8988T (cell line): ENCODE measurements at places on chromosomes 2 and 18.

DNA sequence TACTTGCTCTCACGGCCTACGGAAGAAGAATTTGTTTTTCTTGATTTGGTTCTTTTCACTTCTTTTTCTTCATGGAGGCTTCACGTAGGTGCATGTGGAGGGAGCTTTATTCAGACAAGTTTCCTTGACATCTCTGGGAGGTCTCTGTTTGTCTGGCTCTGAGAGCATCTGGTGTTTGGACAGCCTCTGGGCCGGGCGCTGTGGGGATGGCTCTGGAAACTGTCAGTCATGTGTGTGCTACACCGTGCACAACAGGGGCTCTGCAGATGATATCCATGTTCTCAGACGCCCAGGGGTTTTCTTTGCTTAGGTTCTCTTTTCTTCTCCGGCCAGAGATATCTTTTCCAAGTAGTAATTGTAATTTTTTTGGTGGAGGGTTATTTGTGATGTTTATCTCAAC lies 130.7 kb downstream of the SH3RF3 start:
- DNase-seq = no peak

GRCh38 chr18:3225588-3225987 lies 5.8 kb upstream of the MYOM1 start:
- no peak for DNase-seq

DNA sequence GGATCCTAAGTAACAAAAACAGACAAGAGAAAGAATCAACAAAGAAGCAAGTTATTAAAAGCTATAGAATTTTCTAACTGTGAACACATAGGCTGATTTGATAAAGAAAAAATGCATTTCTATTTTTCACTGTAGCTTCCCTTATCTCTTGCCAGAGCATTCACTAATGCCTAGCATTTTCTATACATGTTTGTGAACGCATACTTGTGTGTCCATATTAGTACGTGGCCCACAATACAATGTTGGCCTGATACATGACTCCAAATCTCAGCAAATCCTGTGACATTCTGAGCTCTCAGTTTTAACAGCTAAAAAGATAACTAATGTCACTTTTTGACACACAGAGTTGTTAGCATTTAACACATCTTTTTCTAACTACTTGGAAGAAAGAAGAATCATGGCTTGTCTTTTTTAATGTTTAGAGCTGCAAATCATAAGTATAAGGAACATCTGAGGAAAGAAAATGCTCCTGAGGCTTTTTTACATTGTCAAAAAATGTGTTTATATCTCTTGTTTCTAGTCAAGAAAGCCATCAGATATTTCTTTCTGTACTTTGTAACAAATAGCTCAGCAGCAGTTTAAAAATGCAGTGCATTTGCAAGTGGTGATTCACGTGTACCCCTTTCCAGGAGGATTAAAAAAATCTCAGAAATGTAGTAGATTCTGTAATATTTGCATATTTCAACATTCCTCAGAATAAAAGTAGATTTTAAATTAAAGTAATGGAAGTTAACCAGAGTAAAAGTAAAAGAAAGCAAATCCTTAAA lies 1646.8 kb upstream of the TMEFF2 start:
- DNase-seq = no peak

- no peak for DNase-seq
These were observed 1599.2 kb upstream of the TMEFF2 start for GRCh38 chr2:193793914-193794313.

- no peak for DNase-seq
These were observed 6.5 kb upstream of the LGALSL start for GRCh38 chr2:64447317-64448040.

- DNase-seq = no peak
These were observed 86.8 kb upstream of the PXDN start for GRCh38 chr2:1830936-1831619.

DNA sequence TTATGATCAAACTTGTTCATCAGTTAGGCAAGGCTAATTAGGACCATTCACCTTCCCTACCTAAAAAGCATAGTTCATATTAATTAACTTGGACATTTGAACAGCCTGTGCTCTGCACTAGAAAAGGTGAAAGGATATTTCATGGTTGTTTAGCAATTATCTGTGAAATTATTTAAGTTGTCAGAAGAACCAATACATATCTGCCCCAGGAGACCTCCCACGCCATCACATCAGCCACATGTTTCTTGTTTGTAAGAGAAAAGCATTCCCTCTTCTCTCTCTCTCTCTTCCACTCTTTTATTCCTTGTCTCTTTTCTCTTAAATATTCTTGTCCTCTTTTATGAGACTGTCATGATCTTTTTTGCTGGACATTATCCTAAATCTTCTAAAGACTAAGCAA lies 282.0 kb upstream of the RND3 start:
- DNase-seq = no peak

DNA sequence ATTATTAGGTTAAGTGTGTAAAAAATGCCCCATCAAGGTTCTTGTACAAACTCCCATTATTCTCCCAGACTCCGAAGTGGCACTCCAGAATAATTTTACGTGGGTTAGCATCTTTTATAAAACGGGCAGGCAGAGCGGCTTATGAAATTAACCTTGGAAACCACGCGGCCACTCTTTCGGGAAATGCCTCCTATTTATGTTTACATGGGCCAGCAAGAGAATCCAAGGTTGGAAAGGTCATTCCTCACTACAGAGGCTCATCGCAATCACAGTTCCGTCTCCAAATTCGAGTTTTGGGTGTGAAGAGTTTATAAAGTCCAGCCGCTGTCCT lies 1.2 kb upstream of the IMPA2 start:
- DNase-seq = no peak

- DNase-seq = no peak
These were observed 217.1 kb downstream of the PTPRM start for GRCh38 chr18:7784171-7784570.

- DNase-seq = no peak
These were observed 199.8 kb downstream of the MYT1L start for GRCh38 chr2:2131075-2131789.

DNA sequence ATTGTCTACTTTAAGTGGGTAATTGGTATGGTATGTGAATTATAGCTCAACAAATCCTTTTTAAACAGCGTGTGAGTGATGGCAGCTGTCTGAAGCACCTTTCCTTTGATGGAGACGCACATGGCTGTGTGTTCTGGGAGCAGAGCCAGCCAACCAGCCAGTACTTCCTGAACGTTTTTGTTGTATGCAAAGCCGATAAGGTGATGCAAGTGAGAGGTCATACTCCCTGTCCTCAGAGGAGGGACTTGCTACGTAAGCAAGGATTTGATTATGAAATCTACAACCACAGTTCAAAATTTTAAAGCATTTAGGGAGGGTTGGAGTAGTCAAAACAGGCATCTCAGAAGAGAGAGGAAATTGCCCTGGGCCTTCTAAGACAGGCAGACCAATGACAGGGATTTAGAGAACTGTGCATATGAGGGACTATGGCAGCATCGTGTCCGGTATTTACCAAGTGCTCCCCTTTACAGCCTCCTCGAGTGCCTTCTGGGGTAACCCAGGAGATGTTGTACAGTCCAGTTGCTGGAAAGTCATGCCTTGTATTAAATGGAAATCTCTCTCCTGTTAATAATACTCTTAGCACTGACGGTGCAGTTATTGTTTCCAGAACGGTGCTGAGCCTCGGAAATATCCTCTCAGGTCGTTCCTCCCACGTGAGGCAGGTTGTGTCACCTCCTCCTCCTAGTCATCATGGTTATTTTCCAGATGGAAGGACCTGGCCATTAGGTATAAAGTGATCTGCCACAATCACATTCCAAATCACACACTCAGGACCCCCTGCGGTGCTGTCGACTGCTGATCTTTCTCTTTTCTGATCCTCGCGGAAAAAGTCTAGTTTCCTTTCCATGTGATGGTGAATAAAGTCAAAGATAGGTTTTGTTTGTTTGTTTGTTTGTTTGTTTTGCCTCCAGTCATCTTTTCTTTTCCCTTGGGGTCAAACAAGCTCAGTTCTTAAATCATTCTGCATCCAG lies 28.4 kb downstream of the ARHGEF4 start:
- DNase-seq = no peak

GRCh38 chr2:176650838-176651555 lies 381.8 kb downstream of the MTX2 start:
- DNase-seq = no peak

- DNase-seq = no peak
These were observed 331.1 kb upstream of the SLC14A2 start for GRCh38 chr18:45284174-45284573.

- no peak for DNase-seq
These were observed 141.6 kb upstream of the MSH6 start for GRCh38 chr2:47641366-47641765.
